ENCODE measurements at places on chromosomes 12 and 14. TPM values are rescaled to one million over a fixed set of nuclear protein-coding genes. Genes with fewer than 3 reads are reported as not detected.

Gene KLHL42
- total RNA-seq: 14.2 TPM

Gene KRT72
- not detected for total RNA-seq

Gene AQP6
- total RNA-seq: 0.37 TPM

Gene NEMP1
- 3.5 TPM for total RNA-seq

Gene FZD10
- total RNA-seq: 0.19 TPM

Gene TSPAN11
- total RNA-seq: 0.44 TPM

Gene LHX5
- total RNA-seq: not detected

Gene LPAR5
- not detected for total RNA-seq

Gene SNRPF
- 6.2 TPM for total RNA-seq

Gene TMTC1
- total RNA-seq: 65.7 TPM

Gene CCDC197
- not detected for total RNA-seq

Gene ENTPD5
- 5.9 TPM for total RNA-seq

Gene C12orf56
- total RNA-seq: not detected

Gene PRH2
- total RNA-seq: not detected

Gene SOAT2
- total RNA-seq: not detected

Gene TAS2R19
- 0.94 TPM for total RNA-seq

Gene ASCL4
- not detected for total RNA-seq
